ENCODE measurements at places on chromosomes 6 and 20.
A peak's percentile ranks its signal among the peaks of the same experiment; 100 is the strongest.

DNA sequence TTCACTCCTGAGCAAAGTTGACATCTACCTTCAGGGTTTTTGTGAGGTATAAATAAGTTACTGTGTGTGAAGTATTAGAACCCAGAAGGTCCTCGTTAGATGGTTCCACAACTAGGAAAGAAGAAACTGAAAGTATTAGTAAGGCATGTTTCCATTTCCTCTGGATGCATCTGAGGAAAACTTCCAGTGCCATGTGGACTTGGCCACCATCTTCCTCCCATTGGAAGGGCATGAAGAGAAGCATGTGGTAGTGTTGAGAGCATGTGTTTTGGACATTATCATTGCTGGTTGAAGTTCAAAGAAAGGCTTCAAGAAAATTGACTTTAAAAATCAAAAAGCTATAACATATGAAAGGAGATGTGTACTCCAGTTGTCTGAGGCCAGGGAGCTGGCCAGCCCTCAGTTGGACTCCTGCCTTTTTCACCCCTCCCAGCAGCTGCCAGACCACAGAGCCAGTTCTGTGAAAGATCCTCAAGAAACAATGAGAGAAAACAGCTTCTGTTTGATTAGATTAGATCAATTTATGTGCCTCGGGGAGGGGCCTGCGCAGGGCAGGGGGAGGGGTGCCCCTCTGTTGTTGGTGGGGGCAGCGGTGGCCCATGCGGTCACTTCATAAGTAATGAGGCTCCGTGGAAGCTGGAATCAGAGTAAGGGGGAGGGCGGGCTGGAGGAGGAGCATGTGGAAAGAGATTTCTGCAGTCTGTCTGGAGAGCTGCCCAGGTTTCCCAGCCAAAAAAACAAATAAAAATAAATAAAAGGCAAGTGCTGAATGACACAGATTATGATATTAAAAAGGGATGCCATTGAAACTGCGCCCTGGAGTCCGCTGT, 154.0 kb downstream of the JARID2 start:
- no peak for DNase-seq

GRCh38 chr6:7052443-7053011, 55.2 kb upstream of the RREB1 start:
- DNase-seq: no peak

- DNase-seq: no peak
Measured at GRCh38 chr6:166820070-166820469, 136.3 kb downstream of the RNASET2 start.

DNA sequence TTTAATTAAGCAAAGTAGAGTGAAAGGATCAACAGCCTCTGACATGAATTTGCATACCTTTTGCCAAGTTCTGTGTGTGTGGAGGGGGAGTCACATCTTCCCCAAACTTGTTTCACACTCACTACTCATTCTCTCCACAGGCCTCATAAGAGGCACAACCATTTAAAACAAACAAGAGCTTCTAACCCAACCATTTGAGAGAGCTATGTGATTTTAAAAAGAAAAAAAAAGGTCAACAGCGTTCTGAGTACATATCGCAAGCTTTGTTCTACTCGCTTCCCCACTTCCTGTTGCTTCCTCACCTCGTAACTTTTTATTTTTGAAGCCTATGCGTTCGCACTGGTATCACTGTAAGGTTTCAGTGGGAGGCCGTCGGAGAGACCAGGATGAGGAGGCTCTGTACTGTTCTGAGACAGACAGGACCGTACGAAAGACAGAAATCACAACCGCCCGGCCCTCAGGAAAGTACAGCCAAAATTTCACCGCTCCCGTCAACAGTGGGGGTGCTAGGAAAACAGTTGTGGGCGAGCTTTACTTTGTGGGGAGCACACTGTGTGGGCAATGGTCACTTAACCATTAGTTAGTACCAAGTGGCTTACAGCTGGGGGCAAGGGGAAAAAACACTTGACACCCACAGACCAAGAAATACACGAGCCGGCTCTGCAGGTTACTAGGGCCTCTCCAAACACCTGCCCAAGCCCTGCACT, 61.3 kb downstream of the TRERF1 start:
- DNase-seq: no peak

DNA sequence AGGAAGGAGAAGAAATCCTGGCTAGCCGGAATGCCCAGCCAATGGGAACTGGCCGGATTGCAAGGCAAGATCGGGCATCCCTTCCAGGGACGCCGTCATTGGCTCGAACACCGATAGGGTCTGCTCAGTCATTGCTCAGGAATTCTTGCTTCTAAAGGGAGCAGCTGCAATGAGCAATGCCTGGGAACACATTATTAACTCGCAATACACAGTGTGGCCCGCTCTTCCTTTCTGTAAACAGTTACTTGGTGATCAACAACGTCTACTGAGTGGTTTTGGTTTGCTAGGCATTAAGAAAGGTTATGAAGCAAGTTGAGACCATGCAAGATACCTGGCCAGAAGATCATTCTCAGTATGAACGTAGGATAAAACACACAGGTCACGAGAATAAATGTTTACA, 165.4 kb upstream of the CITED2 start:
- no peak for DNase-seq

- DNase-seq: no peak
Measured at GRCh38 chr6:23797041-23797440, 329.0 kb upstream of the NRSN1 start.

GRCh38 chr6:168007592-168008338, 10.3 kb downstream of the KIF25 start:
- no peak for DNase-seq

- no peak for DNase-seq
Measured at GRCh38 chr6:1254326-1254725, 57.6 kb upstream of the FOXQ1 start.

GRCh38 chr20:33059136-33059535, 5.4 kb downstream of the BPIFB3 start:
- no peak for DNase-seq

DNA sequence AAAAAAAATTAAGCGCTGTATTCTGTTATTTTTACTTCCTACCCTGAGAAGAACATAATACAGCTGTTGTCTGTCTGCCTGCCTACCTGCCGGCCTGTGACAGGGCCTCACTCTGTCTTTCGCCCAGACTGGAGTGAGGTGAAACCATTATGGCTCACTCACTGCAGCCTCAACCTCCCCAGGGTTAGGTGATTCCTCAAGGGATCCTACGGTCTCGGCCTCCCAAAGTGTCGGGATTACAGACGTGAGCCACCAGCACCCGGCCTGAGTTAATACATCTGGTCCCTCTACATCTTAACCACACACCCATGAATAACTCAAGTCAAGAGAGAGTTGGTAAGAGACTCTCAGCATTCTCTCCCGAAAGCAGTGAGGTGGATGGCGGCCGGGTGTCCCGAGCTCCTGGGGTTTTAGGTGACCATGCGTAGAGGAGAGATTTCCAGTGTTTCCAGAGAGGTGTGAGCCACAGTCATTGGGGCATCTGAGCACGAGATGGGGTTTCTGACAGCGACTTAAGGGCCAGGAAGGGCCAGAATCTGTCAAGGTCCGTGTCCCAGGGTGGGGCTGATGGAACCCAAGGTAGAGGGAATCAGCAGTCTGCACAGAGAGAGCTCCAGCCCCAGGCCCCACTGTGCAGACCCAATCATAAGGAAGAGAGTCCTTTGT, 1954.4 kb upstream of the DEFB115 start:
- no peak for DNase-seq

- no peak for DNase-seq
Measured at GRCh38 chr6:41939176-41939847, 2.3 kb downstream of the CCND3 start.

- DNase-seq: no peak
Measured at GRCh38 chr6:115203381-115203780, 857.3 kb downstream of the FRK start.

- DNase-seq: no peak
Measured at GRCh38 chr6:154241581-154241980, 115.0 kb downstream of the IPCEF1 start.

- DNase-seq: peak; percentile 27
Measured at GRCh38 chr20:21235484-21236445, 67.4 kb upstream of the XRN2 start.

DNA sequence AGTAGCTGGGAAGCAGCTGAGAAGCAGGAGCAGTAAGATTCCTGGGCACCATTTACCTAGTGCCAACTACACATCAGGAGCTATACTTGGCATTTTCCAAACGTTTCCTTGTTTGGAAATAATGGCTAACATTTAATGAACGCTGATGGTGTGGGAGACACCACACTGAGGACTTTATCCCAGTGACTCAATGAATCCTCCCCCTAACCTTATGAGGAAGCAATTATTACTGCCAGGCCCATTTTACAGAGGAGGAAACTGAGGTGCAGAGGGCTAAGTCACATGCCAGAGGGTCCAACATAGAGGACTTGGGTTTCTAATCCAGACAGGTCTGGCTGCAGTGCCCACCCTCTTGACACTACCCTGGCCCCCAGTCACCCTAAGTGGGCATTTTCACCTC, 6.1 kb downstream of the PTGIS start:
- DNase-seq: no peak

DNA sequence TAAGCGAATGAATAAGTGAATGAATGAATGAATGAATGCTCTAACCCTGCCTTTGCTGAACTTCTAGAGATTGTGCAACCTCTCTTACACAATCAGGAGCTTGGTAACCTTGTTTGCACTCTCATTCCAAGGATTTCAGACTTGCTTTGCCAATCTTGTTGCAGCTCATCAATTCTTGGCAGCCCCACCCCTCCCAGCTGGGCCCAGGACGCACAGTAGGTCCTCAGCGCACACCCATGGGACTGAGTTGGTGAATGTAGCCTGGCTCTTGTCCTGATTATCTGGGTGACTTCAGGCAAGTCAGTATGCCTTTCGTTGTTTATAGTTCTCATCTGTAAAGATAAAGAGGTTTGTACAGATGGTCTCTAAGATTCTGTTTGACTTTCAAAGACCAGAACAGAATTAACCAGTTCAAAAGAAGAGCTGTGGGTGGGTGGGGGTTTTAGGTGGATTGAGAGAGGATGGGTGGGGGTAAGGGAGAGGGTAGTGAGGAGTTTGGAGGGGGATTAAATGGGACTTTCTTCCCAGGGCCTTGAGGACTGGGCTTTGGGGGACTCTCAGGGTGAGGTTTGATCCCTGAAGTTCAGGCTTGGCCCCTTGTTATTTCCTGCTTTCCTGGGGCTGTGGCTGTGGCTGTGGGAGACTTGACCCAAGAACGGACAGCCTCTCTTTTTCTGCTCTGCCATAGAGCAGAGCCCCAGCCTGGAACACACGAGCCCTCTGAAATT, 33.2 kb downstream of the VEGFA start:
- no peak for DNase-seq

DNA sequence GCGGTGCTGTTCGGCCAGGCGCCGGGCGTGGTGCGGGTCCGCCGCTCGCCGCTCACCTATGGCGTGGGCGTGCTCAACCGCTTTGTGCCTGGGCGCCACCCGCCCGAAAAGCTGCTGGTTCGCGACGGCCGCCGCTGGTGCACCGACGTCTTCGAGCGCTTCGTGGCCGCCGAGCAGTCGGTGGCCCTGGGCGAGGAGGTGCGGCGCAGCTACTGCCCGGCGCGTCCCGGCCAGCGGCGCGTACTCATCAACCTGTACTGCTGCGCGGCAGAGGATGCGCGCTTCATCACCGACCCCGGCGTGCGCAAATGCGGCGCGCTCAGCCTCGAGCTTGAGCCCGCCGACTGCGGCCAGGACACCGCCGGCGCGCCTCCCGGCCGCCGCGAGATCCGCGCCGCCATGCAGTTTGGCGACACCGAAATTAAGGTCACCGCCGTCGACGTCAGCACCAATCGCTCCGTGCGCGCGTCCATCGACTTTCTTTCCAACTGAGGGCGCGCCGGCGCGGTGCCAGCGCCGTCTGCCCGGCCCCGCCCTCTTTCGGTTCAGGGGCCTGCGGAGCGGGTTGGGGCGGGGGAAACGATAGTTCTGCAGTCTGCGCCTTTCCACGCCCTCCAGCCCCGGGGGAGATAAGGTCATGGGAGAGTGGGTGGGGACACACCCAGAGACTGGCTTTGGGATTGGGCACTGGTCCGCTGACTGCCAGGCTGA, 15.7 kb downstream of the ADISSP start:
- DNase-seq: peak; percentile 70

- no peak for DNase-seq
Measured at GRCh38 chr6:53679446-53679933, 13.9 kb upstream of the KLHL31 start.

DNA sequence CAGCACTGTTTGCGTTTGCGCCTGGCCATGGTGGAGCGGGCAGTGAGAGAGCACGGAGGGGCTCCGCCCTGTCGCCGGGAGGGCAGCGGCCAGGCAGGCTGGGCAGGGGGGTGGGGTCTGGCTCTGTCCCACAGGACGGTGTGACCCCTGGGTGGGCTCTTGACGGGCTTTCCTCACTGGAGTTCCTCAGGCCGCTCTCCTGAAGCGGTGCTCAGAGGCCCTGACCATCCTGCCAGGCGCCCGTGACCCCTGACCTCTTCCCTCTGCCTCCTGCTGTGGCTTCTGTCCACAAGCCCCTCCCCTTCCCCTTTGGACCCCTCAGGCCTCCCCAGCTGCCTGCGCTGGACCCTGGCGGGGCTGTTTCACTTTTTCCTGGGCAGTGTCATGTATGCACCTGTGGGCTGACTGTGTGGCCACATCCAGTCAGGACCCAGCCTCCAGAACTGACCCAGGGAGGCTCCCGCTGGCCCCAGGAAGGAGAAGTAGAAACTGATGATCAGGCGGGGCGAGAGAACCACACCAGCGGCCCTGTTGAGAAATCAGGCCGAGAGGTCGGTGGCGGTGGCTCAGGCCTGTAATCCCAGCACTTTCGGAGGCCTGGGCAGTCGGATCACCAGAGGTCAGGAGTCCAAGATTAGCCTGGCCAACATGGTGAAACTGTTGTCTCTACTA, 1.2 kb downstream of the OGFR start:
- no peak for DNase-seq

GRCh38 chr6:26071135-26071534, 16.1 kb upstream of the HFE start:
- DNase-seq: no peak

GRCh38 chr6:44104481-44105021, 22.7 kb downstream of the MRPL14 start:
- no peak for DNase-seq

- no peak for DNase-seq
Measured at GRCh38 chr6:89110284-89110683, 7.6 kb downstream of the SRSF12 start.

DNA sequence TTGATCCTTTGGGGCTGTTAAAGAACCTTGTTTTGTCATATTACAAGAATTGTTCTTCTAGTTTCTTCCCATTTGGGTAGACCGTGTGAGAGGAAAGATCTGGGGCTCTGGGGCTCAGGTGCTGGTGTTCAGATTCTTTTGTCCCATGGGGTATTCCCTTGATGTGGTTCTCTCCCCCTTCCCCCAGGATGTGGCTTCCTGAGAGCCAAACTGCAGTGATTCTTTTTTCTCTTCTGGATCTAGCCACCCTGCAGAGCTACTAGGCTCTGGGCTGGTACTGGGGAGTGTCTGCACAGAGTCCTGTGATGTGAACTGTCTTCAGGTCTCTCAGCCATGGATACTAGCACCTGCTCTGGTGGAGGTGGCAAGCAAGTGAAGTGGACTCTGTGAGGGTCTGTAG, 480.5 kb upstream of the MAN1A1 start:
- DNase-seq: no peak

DNA sequence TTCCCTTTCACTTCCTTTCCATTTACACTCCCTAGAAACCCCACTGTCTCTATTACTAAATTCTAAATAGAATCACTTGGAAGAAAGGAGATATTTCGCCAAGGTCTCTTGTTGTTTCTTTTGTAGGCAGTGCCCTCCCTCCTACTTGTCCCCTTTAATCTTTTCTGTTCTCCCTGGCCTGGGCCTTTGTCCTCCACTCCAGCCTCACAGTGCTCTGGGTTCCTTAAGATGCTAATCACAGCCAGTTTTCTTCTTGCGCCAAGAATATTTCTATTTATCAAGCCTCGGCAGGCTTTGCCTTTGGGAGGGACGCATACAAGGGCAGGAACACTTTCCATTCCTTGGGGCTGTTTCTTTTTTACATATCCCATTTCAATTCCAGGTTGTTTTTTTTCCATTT, 520.6 kb upstream of the CHD6 start:
- DNase-seq: no peak
